Renal cortical epithelial cell (primary cell): ENCODE measurements at places on chromosomes 16 and 17. TPM values are rescaled to one million over a fixed set of nuclear protein-coding genes. Genes with fewer than 3 reads are reported as not detected.

EMP2 gene
- 0.45 and 3.0 TPM in 2 replicates for total RNA-seq

TBC1D3K gene
- not detected in 2 replicates for total RNA-seq

SMPD3 gene
- total RNA-seq: under 0.01 TPM in 1 of 2 replicates, not detected in the other

HSD11B2 gene
- total RNA-seq: 1.7 TPM in 1 of 2 replicates, not detected in the other

NEUROD2 gene
- total RNA-seq: not detected in 2 replicates

OR4D2 gene
- total RNA-seq: not detected in 2 replicates

SNAI3 gene
- 0.05 and 0.35 TPM in 2 replicates for total RNA-seq

LRRC75A gene
- under 0.01 and 0.30 TPM in 2 replicates for total RNA-seq

- peak; percentile 63 for DNase-seq
These were observed 130.1 kb upstream of the TMEM97 start for GRCh38 chr17:28188841-28189263.

DNA sequence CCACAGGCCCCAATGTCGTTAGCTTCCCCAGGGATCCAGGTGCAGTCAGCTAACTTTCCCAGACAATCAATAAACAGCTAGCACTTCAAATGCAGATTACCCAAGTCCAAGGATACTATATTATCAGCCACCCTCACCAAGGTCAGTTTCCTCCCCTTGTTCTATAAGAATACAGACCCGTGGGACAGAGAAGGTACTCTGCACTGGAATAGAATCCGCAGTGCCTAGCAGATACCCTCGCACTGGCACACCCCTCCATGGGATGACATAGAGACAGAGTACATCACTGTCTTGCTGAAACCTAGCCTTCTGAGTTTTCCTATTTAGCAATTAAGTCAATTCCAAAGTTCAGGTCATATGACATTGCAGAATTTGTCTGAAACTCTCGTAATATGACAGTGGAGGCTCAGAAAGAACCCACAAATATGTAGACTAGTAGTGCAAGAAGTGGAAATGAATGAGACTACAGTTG lies 40.0 kb upstream of the ABCA10 start:
- DNase-seq: no peak

GRCh38 chr17:80731323-80731722 lies 186.7 kb downstream of the RPTOR start:
- DNase-seq: no peak

GRCh38 chr16:66790130-66790733 lies 11.2 kb downstream of the TERB1 start:
- no peak for DNase-seq

GRCh38 chr16:46907061-46907774 lies 23.1 kb downstream of the GPT2 start:
- no peak for DNase-seq

DNA sequence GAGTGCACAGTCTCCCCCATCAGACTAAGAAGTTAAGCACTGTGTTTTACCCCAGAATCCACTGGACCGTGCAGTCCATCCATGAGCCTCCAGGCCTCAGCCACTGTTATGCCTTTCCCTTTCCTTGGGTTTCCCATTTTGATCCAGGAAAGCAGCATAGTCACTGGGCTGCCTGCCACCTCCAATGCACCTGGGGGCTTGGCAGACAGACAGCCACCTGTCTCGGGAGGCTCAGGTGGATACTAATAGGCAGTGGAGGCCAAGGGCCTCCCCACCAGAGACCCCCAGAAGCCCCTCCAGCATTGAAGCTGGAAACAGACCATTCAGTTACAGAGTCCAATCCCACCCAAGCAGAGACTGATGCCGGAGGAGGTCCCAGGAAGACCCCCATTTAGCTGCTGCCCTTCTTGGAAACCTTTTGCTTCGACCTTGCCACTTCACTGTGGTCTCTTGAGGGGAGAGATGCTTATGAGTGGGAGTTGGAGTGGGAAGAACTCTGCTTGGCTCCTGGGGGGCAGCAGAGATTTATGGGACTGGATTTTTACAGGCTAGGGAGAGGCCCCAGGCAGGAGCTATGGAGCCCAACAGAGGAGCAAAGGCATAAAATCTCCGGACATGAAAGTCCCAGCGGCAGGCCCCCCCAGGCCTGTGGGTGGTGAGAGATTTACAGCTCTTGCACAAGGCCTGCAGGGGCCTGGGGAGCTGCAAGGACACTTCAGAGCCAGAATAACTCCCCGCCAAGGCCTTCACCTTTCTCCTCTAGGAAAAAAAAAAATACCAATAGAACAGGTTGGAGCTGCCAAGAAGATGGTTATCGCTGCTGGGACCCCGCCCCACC lies 12.2 kb upstream of the SP2 start:
- DNase-seq: no peak

DNA sequence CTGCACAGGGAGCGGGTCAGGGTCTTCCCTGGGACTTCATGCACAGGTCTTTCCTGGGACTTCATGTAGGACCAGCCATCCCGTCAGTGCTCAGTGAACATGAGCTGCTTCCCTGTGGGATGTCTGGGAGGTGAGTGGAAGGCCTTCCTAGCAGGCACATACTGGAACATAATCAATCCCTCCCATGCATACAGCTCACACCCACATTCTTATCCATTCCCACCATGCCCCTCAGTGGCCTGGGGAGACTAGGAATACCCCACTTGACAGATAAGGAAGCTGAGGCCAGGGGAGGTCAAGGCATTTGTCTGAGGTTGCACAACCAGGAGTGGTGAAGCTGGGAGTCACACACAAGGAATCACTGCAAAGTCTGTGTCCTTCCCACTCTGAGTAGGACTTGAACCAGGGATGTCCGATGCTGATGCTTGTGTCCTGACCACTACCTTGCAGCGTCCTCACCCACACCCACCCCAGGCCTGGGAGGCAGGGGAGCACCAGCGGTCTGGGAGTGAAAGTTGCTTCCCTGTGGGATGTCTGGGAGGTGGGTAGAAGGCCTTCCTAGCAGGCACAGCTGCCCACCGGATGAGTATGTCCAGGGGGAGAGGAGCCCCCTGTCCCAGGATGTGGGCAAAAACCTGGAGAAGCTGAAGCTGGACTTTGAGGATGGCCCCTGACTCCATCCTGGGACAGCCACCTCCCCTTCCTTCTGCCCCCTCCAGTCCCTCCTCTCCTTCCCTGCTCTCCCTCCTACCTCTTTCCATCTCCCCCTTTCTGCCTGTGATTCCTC lies 1.0 kb upstream of the NLRC5 start:
- no peak for DNase-seq
